ENCODE measurements at places on chromosomes 6 and 20.

DNA sequence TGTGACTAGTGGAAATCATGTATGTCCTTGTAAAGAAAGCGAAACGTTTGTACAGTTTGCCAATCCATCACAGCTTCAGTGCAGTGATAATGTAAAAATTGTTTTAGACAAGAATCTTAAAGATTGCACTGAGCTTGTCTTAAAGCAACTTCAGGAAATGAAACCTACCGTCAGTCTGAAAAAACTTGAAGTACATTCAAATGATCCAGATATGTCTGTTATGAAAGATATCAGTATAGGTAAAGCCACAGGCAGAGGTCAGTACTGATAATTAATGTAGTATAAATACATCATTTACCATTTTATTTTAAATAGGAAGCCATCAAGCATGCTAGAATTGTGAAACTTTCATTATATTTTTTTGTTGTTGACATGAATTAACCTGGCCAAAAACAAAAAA, 60.9 kb upstream of the SMIM8 start:
- no peak for DNase-seq

DNA sequence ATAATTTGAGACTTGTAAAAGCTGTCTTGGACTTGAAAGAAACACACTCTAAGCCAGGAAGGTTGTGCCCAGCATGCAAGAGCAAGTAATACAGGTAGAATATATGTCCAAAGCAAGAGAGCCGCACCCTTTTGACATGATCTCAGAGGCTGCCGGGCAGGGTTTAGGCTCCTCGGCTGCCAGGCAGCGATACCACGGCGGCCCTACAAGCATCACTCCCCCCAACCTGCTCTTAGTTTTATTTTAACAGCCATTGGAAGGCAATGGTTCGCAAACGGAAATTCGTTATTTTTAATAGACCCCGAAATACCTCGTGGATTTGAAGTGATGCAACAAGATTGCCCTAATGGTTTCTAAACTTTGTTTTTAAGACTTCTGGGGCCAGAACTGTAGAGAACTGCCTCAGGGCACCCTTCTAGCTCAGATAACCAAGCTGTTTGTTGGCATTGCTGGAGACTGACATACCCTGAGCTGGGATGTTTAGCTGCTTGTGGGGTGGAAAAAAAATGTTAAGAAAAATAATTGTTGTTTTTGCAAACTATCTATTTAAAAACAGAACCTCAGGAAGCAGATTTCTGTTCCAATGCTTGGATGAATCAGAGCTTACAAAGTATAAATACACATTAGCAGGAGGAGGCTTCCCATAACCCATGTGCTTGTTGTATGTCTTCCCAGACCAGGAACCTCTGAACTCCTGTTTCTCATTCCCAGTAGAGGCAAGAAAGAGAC, 39.0 kb downstream of the JAG1 start:
- DNase-seq, result no peak

GRCh38 chr6:37130704-37131103, 39.2 kb upstream of the PIM1 start:
- DNase-seq, result no peak

DNA sequence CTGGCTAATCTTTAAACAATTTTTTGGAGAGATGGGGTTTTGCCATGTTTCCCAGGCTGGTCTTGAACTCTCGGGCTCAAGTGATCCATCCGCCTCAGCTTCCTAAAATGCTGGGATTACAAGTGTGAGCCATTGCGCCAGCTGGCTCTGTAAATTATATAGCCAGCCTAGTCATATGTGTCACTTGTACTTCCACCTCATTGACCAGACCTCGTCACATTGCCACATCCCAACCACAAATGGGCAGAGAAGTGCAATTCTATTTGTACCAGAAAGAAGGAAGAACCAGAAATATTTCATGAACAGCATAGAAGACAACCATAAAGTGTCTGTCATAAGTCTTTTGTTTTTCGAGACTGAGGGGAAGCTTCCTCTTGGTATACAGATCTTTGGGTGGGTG, 304.9 kb upstream of the RNF24 start:
- no peak for DNase-seq

GRCh38 chr20:59705651-59706399, 101.5 kb downstream of the PHACTR3 start:
- no peak for DNase-seq

DNA sequence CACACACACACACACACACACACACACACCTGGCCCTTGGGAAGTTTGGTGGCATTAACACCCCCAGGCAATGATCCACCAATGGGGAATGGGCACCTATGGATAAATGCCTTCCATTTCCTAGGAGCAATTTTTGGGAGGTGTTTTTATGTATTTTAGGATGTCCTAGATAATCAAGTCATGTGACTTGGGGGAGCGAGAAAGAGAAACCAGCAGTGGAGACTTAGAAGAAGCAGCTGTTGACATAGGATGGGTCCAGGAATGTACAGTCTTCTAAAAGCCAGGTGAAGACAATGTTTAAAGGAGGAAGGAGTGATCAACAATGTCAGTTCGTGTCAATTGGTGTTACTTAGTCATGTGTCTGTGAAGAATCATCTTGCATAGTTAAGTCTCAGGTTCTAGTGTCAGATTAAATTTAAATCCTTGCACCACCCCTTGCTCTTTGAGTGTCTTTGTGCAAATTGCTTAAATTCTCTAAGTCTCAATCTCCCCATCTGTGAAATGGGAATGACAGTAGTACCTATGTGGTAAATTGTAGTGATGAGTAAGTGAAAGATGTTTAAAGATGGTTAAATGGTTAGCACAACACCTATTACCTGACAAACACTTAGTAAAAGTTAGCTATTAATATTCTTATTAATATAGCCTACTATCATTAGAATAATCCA, 4.4 kb upstream of the SLC35B3 start:
- no peak for DNase-seq

GRCh38 chr6:92180090-92180489, 1239.3 kb downstream of the EPHA7 start:
- DNase-seq, result no peak

- no peak for DNase-seq
These were observed 176.2 kb downstream of the KIF16B start for GRCh38 chr20:16397086-16397485.

- no peak for DNase-seq
These were observed 91.5 kb upstream of the GCM1 start for GRCh38 chr6:53240139-53240538.

DNA sequence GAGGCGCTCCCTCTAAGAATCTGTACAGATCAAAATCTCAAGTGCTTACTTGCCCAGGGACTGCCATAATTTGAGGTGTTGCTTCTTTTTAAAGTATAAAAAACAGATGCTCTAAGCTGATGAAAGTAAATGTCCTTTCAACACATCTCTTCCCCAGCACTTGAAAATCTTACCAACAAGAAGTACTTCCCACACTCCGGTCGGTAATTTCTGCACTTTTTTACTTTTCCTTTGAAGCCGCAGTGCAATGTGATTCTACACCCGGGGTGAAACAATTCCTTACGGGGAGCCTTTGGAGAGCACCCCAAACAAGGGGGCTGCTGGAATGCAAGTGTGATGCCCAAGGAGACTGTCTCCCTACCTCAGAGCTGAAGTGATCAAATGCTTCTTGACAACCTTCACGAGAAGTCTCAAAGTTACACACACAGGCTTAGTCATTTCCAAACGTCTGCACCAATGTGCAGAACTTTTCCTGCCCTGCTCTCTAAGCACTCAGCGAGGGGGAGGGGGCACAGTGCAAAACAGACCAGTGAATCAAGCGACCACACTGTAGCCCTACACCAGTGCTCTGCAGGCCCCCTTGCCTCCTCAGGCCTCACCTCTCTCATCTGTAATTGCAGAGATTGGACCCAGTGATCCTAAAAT, 56.7 kb downstream of the ATXN1 start:
- no peak for DNase-seq

DNA sequence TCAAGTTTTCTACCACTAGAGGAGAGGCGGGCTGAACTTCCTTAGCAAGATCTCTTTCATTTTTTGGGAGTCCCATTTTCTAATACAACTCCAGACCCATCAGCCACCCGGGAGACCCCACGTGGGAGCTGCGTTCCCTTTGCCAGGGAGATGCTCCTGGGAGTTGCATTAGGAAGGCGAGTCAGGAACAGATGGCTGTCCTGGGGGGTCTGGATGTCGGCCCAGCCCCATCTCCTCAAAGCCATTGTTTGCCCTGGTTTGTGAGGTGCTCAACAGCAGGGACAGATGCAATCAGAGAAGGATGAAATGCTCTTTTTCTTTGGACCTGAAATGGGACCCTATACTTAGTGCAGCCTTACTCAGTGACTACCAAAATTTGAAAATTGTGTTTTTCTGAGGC, 39.4 kb downstream of the CARMIL1 start:
- DNase-seq, result no peak

DNA sequence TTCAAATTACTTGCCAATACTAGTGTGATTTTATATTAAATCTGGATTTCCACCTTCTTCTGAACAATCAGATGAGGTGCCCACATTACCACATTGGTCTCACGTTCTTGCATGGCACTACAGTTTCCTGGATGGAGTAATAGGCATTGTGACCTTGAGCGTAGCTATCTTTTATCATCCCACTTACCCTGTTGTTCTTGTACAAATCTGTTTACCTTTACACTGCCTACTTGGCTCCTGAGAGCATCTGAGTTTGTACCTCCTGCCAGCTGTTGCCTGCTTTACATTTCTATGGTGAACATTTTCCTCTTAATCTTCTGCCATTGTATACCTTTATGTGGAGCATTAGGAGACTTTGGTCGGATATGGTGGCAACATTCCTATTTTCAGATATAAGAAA, 90.7 kb downstream of the AKAP7 start:
- DNase-seq, result no peak

- DNase-seq, result no peak
These were observed 3.9 kb downstream of the SLA2 start for GRCh38 chr20:36642136-36642535.

- no peak for DNase-seq
These were observed 26.6 kb upstream of the ELMO2 start for GRCh38 chr20:46433051-46433450.

All from GM19239 (cell line).